Chondrocyte (in vitro differentiated cells): ENCODE measurements at places on chromosomes 11 and 22. TPM values are rescaled to one million over a fixed set of nuclear protein-coding genes. Genes with fewer than 3 reads are reported as not detected.

The OR10AG1 gene
- total RNA-seq, result not detected in 3 replicates

- DNase-seq, result no peak
These were observed 45.6 kb downstream of the OR2AT4 start for GRCh38 chr11:75051043-75051442.

GRCh38 chr11:110878513-110878912, 166.3 kb upstream of the ARHGAP20 start:
- no peak for DNase-seq

DNA sequence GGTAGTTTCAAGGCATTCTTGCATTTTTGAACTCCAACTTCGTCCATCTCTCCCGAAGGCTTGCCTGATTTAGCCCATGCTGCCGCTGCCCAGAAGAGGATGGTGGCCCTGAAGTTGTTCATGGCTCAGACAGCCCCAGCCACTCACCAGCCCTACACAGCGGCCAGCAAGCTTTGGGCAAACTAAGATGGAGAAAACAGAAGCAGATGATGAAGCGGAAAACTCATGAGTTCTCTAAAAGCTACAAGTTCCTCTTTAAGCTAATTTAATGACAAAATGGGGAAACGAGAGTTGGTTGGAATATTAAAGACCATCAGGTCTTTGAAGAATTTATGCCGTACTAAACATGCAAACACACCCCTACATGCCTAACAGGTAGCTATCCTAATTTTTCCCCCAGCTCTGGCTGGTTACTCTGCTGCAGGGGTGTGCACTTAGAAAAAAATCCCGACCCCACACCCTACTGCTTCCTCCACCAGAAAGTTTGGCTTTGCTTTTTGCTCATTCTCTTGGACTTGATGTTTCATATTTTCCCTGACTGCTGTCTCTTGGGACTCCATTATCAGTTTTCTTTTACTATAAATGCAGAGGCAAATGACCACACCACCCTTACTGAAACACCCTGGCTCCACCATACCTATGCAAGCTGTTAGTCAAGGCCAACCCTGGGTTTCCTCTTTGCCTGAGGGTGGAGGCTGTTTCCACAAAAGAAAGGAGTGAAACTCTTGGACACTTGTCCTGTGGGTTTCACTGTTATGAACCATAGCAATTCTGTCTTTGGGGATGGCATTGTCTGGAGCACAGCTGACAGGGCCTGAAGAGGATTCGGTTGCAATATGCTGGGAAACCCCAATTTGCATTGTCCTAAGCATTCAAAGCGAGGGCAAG, at the start of gene MPEG1:
Gene MPEG1 (minus strand): TSS at position 184 of the 888 bp plus-strand sequence. CDS start 62 bp downstream, at position 122.
- DNase-seq, result no peak

DNA sequence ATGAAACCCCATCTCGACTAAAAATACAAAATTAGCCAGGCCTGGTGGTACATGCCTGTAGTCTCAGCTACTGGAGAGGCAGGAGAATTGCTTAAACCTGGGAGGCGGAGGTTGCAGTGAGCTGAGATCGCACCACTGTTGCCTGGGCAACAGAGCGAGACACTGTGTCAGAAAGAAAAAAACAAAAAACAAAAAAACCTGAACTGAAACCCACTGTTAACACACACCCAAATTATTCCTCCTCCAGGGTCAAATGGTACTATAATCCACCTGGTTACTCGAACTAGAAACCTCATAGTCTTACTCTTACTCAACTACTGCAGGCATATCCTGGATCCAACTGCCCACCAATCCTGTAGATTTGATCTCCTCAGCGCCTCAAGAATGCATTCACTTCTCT, 35.5 kb downstream of the USP28 start:
- no peak for DNase-seq

- no peak for DNase-seq
These were observed 66.9 kb upstream of the RRM1 start for GRCh38 chr11:4027746-4028145.

GRCh38 chr11:45428541-45429230, 142.5 kb upstream of the SYT13 start:
- DNase-seq, result no peak

GRCh38 chr11:2295971-2296912, 5.5 kb downstream of the C11orf21 start:
- DNase-seq, result no peak

- DNase-seq, result no peak
These were observed 195.8 kb upstream of the BDNF start for GRCh38 chr11:27896096-27896495.

DNA sequence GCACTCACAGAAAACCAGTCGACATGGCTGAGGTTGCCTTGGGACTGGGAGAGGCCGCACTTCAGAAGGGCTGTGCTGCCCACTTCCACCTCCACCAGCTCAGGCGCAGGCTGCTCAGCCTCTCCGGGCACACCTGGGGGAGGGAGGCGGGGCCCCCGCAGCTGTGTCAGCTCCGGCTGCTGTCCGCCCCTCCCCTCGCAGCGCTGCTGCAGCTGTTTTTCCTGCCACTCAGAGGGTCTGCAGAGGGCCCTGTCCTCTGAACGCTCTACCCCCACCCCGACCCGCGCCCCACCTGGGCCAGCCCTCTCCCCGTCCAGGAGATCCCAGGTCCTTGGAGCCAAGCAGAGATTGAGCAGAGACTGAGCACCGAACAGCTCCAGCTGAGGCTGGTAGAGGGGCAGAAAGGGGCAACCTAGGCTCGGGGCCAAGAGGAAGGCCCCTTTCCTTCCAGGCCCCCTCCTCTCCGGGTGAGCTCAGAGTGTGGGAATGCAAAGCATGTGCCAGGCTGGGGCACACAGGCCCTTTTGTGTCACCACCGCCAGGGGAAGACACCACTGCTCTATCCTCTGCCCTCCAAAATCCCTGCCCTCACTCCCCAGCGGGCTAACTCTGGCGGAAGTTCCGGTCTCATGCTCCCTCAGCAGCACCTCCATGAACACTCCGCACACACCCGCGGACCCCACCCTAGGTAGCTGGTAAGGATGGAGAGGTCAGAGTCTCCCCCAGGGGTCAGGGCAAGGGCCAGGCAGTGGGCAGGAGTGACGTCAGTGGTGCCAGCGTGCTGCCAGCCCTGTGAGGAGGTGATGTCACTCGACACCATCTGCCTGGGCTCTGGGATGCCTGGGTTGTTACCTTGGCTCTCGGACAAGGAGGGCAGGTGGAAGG, 1.6 kb downstream of the MCAM start:
- no peak for DNase-seq

The SLC25A18 gene
- not detected in 3 replicates for total RNA-seq

DNA sequence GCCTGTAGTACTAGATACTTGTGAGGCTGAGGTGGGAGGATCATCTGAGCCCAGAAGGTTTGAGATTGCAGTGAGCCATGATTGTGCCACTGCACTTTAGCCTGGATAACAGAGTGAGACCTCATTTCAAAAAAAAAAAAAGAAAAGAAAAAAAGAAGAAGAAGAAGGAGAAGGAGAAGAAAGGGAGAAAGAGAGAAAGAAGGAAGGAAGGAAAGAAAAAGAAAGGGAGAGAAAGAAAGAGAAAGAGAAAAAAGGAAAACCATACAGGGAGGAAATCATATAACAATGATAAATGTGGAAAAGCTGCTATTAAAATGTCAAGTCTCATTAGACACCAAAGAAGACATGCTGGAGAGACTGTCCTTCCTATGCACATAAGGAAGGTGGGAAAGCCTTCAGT, 5.7 kb upstream of the PRDM10 start:
- no peak for DNase-seq

- peak; percentile 85 for DNase-seq
These were observed 3.8 kb downstream of the MUC5AC start for GRCh38 chr11:1161410-1162137.

The OR4D5 gene
- total RNA-seq, result not detected in 3 replicates

GRCh38 chr22:47631571-47632102, 869.2 kb downstream of the TBC1D22A start:
- DNase-seq, result no peak

- DNase-seq, result no peak
These were observed 7.9 kb upstream of the SPON1 start for GRCh38 chr11:13954591-13954990.

The LAYN gene
- 10.6 to 12.9 TPM (median 11.5 TPM) in 3 replicates for total RNA-seq

The KDM4D gene
- total RNA-seq, result 0.44 to 0.65 TPM (median 0.53 TPM) in 3 replicates

DNA sequence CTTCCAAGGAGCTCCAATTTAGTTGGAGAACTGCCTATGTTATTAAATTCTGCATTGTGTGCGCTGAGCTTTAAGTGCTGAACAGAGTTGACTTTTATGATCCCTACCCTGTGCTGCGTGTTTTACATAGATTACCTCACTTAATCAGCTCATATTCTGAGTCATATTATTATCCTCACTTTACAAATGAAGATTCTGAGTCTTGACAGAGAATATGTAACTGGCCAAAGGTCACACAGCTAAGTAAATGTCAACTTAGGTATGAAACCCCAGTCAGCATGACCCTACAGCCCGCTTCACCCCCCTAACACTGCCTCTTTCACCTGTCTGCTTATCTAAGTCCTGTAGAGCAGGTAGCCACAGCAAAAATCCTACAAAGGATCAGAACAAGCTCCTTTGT, 19.8 kb upstream of the TMPRSS5 start:
- no peak for DNase-seq

The TRPM5 gene
- total RNA-seq, result not detected in 3 replicates

GRCh38 chr11:34793666-34794065, 122.5 kb downstream of the APIP start:
- DNase-seq, result no peak

DNA sequence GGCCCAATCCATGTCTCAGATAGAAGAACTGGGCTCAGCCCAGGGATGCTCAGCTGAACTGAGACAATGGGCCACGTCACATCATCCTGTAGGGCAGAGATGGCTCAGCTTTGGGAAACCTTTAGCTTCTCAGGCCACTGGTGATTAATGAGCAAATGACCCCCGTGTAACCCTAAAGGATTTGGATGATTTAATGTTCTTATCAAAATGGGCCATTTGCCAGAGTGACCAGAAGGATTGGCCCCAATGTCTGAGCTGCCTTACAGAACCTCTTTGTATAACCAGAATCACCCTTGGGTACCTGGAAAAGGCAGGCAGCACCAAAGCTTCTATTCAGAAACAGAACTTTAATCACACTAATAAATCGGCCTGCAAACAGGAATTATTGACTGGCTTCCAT, 73.7 kb downstream of the ABTB2 start:
- no peak for DNase-seq

DNA sequence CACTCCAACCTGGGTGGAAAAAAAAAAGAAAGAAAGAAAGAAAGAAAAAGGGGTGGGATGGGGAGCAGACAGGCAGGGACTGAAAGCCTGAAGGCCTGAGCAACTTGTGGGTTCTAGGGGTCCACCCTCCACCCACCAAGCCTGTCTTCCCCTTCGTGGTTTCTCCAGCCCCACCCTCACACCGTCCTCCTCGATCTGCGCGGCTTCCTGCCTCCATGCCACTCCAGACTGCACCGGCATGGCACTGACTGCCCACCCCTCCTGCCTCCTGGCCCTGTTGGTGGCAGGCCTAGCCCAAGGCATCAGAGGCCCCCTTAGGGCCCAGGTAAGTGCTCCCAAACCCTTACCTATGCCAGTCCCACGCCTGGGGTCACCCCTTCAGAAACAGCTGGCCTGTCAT, at the start of gene CTSW:
Gene CTSW (plus strand): TSS at position 221 of the 400 bp plus-strand sequence. CDS start 18 bp downstream, at position 239.
- DNase-seq, result no peak

DNA sequence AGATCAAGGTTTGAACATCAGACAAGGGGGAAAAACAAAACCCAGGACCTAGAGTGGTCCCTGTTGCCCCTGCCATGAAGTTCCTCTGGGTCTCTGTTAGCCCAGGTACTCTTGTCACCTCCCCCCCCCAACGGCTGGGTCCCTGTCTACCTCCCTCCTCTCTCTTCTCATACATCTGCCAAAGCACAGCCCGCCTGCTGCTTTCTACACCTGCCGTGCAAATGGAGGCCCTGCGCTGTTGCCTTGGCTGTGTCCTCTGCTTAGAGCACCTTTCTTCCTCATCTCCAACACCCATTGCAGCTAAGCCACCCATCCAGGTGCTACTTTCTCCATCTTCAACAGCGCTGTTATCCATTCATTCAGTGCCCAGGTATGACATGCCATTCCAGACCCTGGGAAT, 99.2 kb downstream of the TP53I11 start:
- DNase-seq, result no peak

The NXPE1 gene
- total RNA-seq, result not detected in 3 replicates

DNA sequence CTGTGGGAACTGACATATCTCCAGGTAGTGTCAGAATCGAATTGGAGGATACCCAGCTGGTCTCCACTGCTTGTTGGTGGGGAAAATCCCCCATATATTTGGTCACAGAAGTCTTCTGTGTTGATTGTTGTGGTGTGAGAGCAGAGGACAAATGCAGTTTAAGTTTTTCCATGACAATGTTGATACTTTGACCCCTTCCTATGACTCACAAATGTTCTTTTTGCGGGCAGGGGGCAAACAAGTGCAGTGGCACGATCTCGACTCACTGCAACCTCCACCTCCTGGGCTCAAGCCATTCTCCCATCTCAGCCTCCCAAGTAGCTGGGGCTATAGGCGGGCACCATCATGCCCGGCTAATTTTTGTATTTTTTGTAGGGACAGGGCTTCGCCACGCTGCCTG, 7.4 kb upstream of the PATL1 start:
- no peak for DNase-seq

DNA sequence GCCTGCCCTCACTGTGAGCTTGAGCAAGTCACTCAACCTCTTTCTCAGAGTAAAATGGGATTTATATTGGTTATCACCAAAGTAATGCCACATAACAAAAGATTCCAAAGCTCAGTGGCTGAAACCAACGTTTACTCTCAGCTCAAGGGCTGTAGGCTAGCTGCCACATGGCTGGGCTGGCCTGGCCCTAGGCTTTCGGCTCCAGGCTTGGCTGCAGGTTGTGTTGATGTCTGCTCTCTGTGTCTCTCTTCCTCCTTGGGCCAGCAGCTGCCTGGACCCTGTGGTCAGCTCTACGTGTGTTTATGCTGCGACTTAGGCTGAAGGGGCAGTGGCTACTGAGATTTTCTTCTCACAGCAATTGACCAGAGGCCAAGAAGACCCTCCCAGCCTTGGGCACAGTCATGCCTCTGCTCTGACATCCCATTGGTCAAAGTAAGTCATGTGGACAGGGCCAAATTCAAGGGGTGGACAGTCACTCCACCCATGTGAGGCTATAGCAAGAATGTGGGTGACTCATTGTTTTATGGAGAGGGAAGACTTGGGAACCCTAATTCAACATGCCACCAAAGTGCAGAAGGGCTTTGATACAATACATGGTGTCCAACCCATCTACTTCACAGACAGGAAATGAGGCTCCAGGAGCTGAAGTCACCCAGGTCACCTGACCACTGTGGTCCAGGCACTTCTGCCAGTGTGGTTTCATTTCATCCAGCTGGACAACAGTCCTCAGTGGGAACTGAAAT, 90.6 kb downstream of the TSPAN18 start:
- no peak for DNase-seq

The TEX12 gene
- 0.75 TPM in 1 of 3 replicates, not detected in the others for total RNA-seq

- DNase-seq, result no peak
These were observed 19.6 kb downstream of the RHOD start for GRCh38 chr11:67076202-67076601.

- DNase-seq, result peak; percentile 86
These were observed 12.0 kb upstream of the PHLDA2 start for GRCh38 chr11:2940921-2941821.

The BBS1 gene
- 18.1 to 40.6 TPM (median 20.6 TPM) in 3 replicates for total RNA-seq
